ENCODE measurements at places on chromosomes 6 and 20.

DNA sequence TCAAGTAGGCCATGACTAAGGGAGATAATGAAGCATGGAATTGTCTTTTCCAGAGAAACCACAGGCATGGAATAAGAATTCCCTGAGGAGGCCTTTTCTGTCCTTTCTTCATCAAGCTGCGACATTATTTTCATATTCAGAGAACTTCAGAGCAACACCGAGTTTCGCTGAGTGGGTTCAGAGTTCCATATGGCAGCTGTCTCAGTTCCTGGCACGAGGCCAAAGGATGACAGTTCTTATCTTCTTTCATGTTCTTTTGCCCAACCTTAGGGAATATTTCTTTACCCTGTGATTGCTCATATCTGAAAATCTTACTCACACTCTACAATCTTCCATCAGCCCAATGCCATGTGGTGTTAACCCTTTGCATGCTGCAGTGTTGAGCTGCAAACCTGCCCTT is 135.3 kb upstream of the BMP2 start:
- no peak for DNase-seq

GRCh38 chr6:11732036-11732631 is 46.5 kb downstream of the ADTRP start:
- DNase-seq = no peak

DNA sequence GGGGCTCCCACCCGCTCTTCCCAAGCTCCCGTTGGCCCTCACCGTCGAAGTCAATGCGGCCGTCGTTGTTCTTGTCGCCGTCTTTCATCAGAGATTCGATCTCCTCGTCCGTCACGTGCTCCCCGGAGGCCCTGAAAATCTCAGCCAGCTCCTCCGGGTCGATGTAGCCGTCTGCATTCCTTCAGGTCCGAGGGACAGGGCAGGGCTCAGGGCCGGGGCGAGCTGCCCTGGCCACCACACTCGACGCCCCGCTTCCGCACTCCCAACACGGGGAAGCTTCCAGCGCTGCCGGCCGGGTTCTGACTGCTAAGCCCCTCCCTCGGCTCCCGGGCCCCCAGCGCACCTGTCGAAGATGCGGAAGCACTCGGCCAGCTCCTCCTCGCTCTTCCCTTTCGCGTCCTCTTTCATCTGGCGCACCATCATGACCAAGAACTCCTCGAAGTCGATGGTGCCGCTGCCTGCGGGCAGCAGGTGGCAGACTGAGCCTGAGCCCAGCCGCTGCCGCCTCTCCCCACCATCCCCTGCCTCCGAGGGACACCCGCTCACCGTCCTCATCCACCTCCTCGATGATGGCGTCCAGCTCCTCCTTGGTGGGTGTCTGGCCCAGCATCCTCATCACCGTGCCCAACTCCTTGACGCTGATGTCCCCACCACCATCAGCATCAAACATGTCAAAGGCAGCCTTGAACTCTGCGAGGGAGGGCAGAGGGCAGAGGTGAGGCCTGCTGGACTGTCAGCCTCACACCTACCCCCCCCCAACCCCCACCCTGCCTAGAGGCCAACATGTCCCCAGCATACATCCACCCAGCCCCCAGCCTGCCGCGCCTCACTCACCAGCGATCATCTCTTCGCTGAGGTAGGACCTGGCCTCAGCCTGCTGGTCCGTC is 2.9 kb downstream of the TNNC2 start:
- no peak for DNase-seq

DNA sequence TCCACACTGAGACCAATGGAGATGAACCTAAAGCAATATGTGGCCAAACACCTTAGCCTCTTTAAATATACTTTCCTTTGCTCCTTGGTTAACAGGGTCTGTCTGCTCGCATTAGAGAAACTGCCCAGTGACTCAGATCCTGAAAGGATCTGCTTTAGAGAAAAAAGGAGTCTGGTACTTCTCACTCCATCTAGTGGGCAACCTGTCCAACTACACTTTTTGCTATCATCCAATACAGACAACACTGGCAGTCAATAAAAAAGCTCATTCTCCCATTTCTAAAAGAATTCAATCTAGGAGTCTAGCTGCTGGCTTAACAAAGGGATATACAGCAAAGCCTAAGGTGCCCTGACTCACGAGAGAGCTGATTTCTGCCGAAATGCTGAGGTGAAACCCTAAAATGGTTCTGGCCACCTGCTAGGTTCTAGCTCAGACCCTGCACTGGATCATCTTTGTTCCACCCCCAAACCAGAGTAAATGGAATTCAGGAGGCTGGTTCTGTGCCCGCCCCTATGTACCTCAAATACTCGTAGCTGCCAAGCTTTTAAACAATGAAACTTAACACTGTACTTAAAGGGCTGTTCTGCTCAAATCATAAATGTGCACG is 11.5 kb downstream of the GNL1 start:
- no peak for DNase-seq

Data from vagina (tissue), 2 donors.